ENCODE measurements at places on chromosomes 7 and 10.

- DNase-seq: no peak
These were observed 494 bp upstream of the RHBDD2 start for GRCh38 chr7:75878312-75878768.

GRCh38 chr7:13265271-13265670 lies 577.8 kb downstream of the ARL4A start:
- no peak for DNase-seq

GRCh38 chr7:153943457-153943856 lies 108.7 kb upstream of the DPP6 start:
- DNase-seq: no peak

- DNase-seq: no peak
These were observed 35.8 kb downstream of the OTUD1 start for GRCh38 chr10:23474626-23475025.

DNA sequence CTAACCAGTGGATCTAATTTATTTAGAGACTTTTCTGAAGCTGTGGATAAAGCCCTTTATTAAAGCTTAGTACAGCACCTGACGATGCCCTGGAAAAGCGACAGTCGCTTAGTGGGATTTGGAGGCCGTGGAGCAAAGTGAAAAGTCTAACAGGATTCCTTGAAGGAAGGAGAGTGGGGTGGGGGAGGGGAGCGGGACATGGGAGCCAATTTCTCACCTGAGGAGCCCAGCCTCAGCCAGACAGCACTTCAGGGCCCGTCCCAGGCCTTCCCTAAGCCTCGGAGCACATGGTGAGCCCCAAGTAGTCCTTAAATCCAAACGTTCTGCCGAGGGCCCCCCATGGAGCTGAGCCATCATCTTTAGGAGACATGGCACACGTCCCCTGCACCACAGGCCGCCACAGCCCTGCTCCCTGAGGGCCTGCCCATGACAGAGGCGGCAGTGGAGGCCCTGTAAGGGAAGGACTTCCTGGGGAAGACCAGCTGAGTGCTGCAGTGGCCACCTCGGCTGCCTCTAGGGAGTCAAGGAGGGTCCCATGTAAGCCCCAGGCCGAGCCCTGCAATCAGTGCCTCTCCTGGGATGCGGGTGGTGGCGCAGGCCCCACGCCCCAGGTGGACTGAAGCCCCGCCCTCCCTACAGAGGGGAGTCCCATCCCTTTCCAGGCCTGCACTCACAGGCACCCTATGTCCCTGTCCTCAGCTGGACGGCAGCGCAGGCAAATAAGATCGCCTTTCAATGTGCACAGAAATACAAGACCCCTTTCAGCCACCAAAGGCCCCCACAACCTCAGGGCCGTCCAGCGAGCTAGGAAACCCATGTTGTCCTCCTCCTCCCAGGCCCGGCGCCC lies 187.0 kb downstream of the MAD1L1 start:
- DNase-seq: no peak

DNA sequence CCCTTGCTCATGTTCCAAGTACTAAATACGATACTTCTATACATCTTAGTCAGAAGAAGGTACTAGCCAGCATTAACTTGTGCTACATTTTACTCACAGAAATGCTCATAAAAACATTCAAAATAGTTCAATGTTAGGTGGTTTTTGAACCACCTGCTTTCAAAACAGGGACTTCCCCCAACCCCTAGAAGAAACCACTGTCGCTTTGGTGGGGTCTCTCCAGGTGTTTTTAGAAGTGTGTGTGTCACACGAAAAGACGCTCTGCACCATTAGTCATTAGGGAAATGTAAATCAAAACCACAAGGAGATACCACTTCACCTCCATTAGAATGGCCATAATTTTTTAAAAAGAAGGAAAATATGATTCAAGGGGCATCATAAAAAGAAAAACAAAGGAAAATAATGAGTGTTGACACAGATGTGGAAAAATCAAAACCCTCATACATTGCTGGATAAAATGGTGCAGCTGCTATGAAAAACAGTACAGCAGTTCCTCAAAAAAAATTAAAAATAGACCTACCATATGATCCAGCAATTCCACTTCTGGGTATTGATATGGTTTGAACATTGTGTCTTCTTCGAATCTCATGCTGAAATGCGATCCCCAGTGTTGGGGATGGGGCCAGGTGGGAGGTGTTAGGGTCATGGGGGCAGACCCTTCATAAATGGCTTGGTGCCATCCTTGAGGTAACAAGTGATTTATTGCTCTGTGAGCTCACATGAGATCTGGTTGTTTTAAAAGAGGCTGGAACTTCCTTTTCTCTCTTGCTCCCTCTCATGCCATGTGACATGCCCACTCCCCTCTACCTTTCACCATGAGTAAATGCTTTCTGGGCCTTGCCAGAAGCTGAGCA lies 74.2 kb downstream of the MALSU1 start:
- no peak for DNase-seq

DNA sequence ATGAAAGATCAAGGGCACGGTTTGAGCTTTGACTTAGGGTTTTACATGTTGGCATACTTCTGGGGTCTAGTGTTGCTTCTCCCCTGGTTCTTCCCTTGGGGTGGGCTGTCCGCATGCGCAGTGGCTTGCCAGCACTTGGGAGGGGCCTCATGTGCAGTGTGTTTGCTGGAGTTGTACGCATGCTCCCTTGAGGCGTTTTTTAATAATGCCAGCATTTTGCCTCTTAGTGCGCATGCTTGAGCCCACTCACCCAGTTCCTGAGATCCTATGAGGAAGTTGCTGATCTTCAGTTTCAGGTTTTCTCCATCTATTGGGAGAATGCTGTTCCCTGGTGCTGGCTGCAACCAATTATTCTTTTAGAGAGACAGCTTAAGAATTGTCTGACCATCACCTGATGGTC lies 113.4 kb upstream of the GPR141 start:
- no peak for DNase-seq

DNA sequence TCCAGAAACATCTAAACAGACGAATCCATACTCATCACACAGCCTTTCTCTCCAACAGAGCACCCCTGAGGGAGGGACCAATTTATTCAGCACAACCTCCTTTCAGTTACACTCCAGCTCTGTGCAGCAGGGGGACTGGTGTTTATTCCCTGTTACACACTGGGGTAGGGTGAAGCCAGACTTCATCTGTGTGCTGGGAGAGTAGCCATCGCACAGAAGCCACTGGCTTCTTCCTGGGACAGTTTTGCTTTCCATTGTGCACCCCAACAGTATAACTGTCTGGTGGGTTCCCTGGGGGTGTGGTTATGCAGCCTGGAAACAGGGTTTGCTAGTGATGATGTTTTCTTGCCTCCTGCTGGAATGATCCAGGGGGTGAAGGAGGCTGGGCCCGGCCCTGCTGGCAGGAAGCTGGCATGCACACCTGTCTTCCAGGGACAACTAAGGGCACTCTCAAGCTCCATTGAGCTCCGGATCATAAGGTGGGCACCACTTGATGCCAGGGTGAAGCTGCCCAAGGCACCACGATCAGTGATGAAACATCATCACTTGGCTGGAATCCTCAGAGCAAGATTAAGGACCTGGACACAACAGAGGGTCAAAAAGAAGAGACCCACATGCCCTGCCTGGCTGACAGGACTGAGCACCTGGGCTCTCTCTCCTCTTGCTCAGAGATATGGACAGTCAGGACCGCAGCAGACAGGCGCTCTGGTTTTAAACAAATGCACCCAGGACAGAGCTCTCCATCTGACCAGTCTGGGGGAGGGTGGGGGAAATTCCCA lies 293.2 kb downstream of the GRID1 start:
- no peak for DNase-seq

GRCh38 chr10:27240212-27241009 lies at the start of gene ACBD5:
Gene ACBD5 (minus strand): TSS chr10:27240797. CDS start chr10:27240688, 109 bp downstream.
- DNase-seq: peak; percentile 91

- DNase-seq: no peak
These were observed 1.4 kb downstream of the ITGB1 start for GRCh38 chr10:32956365-32957197.

DNA sequence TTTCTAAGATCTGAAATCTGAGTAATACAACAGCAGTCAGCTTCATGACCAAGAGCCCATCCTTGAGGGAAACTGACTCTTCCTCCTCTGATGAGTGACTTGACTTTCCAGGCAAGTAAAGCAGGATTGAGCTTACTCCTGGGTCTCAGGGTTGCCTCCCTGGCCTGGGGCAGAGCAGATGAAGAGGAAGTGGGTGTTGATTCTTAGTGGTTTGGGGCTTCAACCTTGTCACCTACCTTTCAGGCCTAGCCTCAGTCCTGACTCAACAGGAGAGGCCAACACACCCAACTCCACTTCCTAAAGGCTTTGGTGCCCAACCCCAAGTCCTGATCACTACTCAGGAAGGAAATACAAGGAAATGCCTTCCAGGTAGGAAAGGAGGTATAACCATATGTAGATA lies 54.1 kb downstream of the KCNMA1 start:
- no peak for DNase-seq

DNA sequence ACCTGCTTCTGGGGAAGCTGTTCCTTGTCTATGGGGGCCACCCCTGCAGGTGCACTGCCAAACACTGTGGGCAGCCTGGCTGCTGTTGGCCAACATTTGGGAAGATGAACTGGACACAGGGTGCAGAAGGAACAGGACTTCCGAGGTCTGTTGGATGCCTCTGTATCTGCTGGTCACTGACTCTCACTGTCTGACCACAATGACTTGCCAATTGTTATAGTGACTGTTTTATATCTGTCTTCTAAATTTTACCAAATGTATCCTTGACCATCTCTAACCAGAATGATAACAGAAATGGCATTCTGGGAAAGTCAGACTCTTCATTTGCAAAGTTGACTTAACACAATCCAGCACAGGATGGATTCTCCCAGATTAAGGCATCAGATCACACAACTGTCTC lies 214.0 kb upstream of the PRSS58 start:
- no peak for DNase-seq

DNA sequence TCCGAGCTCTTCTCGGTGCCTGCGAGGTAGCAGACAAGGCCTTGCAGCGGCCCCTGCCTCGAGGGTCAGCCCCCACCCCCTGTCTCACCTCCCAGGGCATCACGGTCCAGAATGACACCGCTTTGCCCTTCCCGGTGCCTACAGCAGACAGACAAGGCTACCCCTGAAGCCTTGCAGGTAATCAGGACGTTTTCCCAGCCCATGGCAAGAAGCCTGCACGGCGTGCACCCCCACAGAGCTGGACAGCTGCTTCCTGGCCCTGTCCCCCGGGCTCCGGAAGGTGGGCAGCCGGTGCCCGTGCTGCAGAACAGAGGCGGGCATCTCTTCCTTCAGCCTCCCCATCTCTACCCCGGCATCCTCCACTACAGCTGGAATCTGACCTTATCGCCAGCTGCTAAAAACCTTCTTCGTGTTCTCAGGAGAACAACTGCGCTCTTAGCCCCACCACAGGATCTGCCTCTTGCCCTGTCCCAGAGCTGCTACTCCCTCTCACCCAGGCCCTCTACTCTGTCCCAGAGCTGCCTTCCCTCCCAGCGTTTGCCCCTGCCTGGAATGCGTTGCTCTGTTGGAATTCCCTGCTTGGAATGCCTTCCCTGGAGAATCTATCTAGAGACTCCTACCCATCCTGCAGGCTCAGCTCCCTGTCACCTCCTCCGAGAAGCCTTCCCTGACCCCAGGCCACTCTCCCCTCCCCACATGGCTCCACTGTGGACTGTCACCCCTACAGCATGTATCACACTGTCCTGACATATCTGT lies 4.7 kb downstream of the MYL10 start:
- DNase-seq: peak; percentile 66

DNA sequence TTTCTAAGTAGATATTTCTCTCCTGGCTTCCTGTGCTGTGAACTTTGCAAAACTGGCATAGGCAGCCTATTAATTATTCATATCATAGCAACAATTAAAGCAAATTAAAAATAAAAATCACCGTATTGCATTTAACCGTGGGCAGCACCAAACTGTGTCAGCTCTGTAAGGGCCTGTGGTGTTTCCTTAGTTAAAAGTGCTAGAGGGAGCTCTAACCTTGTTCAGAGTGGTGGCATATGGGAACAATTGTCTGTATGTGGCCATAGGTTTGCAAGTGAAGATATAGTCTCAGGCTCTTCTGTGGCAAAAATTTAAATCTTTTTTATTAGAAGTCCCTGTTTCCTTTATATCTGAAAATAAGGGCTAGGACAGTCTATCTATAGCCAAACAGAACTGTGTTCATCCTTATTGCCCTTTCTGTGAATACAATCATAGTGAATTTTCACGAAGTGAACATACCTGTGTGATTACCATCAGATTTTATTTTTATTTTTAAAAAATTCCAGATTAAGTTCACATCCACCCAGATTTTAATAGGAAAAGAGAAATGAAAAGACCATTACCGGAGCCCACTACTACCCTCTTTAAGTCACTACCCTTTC lies 92.6 kb downstream of the POLL start:
- DNase-seq: peak; percentile 36

DNA sequence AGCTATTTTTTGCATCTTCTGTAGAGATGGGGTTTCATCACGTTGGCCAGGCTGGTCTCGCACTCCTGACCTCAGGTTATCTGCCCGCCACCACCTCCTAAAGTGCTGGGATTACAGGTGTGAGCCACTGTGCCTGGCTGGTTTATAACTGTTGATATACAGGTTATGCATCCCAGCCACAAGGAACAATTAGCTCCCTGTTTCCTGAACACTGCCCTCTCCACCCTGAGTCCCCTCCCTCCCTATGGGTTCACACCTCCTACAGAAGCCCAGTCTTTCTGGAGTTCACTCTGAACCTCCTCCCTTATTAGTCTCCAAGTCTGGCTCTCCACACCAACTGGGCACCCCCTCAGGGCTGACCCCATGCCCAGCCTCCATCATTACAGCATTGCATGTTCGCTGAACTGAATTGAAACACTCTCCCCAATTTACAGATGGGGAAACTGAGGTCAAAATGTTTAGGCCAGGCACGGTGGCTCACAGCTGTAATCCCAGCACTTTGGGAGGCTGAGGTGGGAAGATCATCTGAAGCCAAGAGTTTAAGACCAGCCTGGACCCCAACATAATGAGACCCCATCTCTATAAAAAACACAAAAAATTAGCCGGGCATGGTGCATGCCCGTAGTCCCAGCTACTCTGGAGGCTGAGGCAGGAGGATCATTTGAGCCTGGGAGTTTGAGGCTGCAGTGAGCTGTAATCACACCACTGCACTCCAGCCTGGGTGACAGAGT lies 1.7 kb upstream of the CLIP2 start:
- no peak for DNase-seq

DNA sequence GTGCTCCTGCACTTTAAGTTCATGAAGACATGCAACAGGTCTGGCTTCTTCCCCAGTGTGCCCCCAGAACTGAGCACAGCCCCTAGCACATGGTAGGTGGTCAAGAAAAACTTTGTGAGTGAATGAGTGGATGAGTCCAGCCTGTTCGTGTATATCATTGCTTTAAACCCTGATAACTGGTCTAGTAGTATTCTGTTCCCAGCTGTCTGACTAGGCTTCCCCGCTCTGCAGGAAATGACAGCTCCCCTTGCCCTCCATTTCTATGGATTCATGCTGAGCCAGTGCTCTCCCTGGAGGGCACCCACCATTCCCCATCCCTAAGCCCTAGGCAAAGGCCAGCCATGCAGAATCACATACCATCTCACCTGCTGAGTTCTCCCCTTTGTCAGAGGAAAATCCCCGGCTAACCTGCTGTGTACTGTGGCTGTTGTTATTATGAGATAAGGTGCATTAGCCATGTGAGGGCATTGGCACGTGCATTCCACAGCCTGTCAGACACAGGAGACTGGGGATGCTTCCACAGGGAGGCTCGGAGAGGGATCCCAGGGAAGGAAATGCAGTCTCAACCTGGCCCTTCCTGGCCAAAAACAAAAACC lies 698.9 kb downstream of the GRID1 start:
- peak; percentile 67 for DNase-seq

All from neural progenitor cell (in vitro differentiated cells).